Cerebellum (tissue), 4 donors: ENCODE measurements at places on chromosomes 1 and 21.

DNA sequence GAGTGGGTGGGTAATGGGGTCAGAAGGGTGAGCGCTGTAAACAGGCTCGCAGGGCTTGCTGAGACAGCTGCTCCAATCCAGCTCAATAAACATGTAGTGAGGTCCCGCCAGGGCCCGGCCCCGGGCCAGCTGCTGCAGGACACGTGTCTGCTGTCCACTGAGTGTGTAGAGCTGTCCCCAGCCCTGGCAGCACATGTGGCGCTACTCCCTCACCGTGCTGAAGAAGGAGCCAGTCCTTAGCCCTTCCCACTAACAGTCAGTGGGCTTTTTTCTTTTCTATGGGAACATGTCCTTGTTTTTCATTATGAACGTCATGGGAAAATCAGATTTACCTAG, 78.9 kb upstream of the C1orf174 start:
- no peak for DNase-seq

DNA sequence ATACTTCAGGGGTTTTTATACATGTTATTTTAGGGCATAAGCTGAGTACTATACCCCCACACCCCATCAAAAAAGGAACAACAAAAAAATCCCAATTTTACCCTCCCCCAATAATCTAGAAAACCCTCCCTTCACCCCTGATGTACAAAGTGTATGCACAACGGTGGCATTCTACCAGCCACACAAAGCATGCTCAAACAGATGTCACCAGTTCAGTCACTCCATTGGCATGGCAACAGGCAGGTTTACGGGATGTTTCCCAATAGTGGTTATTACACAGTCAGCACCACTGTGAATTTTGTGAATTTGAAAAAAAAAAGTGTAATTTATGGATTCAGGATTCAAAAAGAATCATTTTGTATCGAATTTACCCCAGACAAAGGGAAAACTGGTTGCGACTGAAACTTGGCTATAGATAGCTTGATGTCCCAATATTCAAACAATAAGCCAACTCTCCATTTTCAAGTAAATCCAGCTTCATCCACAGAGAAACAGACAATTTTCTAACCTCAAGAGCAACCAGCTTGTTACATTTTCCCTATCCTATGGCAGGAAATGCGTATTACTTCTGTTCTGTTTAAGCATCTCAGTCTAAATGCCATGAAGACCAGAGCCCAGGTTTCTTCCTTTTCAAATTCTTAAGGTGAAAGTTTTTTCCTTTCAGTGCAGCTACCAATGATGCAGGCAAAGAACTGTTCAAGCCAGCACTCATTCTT, 34.0 kb upstream of the SLC45A3 start:
- DNase-seq, result no peak

GRCh38 chr1:106975944-106976343, 80.5 kb upstream of the PRMT6 start:
- no peak for DNase-seq

- DNase-seq, result no peak
Measured at GRCh38 chr1:61864489-61864888, 122.2 kb downstream of the PATJ start.

GRCh38 chr1:154418062-154418921, 13.1 kb downstream of the IL6R start:
- no peak for DNase-seq

GRCh38 chr1:21261551-21262292, 28.5 kb downstream of the ECE1 start:
- DNase-seq, result no peak

DNA sequence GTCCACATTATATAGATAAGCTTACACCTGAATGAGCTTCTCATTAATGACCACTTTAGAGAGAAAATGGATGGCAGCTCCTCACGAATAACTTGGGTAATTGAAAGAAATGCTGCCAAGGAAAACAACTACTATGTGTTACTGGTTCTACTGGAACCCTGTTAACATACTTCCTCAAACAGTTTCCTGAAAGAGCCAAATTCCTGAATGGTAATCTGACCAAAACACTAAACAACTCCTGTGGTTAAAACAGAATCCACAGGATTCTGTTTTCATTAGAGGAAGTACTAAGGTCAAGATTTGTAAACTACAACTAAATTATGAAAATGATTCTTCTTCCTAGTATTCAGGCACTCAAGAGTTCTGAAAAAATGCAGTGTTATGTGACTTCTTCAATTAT, 107.2 kb downstream of the DNM3 start:
- DNase-seq, result no peak

DNA sequence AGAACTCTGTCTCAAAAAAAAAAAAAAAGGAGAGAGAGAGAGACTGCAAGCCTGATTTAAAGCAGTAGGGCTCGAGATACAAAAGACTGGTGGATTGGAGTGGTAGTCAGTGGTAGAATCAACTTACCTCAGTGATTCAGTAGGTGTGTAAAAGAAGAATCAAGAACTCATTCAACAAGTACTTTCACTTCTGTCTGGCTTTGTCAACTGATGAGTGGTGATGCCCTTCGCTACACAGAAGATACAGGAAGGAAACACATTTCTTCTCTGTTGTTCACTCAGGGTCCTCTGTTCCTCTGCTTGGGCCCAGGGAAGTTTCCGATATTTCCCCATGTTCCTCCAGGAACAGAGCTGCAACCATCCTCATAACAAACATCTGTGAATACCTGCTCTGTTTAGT, 68.6 kb upstream of the COG2 start:
- DNase-seq, result no peak
